NCI-H1105 (cell line): ENCODE measurements at places on chromosomes 7 and 10.

- no peak for DNase-seq
Measured at GRCh38 chr10:48491392-48492139, 113.3 kb downstream of the ARHGAP22 start.

DNA sequence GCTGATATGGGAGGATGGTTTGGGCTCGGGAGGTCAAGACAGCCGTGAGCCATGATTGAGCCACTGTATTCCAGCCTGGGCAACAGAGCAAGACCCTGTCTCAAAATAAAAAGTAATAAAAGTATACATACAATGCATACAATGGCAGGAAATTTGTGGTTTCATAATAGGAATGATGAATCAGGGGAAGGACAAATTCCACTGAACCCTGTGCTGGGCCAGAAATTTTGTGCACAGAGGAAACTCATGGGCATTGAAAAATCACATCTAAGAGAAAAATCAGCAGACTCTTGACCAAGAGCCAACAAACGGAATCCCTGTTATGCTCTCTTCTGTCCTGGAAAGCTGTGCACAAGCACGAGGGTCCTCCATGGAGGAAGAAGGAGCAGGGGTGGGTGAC, 35.1 kb downstream of the SEM1 start:
- DNase-seq: no peak

GRCh38 chr10:121811386-121811785, 116.4 kb downstream of the ATE1 start:
- DNase-seq: no peak

DNA sequence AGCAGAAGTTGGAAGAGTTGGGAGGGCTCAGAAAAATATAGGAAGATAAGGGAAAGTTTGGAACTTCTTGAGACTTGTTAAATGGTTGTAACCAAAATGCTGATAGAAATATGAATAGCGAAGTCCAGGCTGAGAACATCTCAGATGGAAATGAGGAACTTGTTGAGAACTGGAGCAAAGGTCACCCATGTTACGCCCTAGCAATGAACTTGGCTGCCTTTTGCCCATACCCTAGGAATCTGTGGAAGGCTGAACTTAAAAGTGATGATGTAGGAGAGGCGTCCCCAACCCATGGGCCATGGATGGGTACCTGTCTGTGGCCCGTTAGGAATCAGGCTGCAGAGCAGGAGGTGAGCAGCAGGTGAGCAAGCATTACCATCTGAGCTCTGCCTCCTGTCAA, 347.8 kb downstream of the ARL4A start:
- DNase-seq: no peak

- DNase-seq: no peak
Measured at GRCh38 chr10:21860718-21861117, 142.8 kb downstream of the DNAJC1 start.

DNA sequence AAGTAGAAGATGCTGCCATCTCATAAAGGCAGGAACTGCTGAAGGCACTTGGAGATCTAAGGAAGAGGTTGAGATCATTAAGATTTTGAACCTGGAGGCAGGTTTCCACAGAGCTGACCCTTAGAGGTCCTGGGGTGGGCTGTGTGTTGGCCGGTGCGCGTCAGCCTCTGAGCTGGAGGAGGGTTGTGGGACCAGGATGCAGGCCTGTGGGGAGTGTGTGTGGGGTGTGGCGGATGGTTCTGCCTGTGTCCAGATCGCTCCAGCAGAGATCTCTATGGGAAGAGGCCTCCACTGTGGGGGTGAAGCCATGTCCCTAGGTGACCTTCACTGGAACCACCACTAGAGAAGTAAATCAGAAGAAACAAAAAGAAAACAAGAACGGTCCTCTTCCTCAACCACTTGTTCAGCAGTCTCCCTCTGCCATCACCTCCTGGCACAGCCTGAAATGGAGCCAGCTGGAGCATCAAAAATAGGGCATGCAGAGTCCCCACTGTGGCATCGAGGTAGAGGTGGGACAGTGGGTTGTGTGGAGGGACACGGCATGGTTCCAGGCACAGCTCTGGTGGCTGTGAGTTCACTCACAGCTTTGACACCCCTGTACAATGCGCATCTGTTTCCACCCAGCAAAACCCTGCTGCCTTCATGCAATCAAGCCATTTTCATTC, 453.8 kb downstream of the TCERG1L start:
- DNase-seq: no peak

DNA sequence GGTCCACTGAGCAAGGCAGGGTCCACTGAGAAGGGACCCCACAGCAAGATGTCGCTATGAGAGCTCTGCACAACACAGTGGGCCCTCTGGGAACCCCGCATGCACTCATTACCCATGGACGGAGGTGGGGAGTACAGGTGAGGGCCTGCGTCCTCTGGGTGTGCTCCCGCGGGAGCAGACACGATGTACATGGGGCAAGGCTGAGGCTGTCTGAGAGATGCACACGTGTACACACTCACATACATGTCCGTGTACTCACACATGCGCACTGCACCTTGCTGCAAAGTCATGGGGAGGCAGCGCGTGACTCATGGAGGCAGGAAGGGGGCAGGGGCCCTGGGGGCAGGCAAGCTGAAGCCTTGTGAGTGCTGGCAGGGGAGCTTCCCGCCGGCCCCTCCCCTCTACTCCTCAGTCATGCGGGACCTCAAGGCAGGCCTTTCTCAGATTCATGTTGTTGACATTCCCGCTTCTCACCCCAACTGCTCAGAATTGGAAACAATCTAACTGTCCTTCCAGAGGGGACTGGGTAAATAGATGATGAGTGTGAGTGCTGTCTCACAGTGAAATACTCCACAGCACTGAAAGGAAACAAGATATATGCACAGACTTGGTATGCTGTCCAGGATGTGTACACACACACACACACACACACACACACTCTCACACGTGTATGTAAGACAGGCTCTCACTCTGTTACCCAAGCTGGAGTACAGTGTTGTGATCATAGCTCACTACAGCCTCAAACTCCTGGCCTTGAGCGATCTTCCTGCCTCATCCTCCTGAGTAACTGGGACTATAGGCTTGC, 40.0 kb downstream of the GOLGA7B start:
- no peak for DNase-seq

GRCh38 chr10:61272781-61273180, 180.4 kb downstream of the TMEM26 start:
- DNase-seq: no peak

GRCh38 chr10:11683529-11684320, 58.5 kb upstream of the ECHDC3 start:
- DNase-seq: no peak

DNA sequence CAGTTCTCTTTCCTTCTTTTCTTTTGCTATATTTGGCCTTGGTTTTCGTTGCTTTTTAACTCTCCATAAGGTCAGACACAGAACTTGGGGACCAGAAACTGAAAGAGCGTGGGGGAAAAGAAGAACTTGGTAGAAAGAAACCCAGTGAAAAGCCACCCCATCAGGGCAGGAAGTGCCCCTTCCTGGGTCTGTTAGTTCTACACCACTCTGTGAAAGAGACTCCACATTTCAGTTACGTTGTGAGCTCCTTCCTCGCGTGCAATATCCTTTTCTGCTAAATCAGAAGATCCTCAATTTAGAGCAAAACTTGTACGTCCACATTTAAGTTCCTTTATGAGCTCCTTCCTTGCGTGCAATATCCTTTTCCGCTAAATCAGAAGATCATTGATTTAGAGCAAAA, 220.6 kb upstream of the FOXK1 start:
- DNase-seq: no peak

- no peak for DNase-seq
Measured at GRCh38 chr7:72309476-72309875, 102.7 kb downstream of the CALN1 start.

DNA sequence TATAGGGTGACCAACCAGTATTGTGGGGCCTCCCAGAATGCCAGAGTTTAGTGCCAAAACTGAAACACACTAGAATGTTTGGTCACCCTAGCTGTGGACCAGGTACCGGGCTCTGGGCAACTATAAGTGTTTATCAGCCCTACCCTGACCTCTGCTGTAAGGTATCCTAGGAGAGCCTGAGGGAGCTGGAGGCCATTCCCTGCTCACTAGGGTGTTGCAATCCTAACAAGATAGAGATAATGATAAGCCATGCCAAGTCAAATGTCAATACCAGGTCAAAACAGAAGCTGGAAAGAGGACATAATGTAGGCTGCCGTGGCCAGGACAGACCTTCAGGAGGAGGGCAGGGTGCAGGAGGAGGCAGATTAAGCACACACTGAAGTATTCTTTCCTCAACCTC, 151.8 kb downstream of the KCNMA1 start:
- DNase-seq: no peak

GRCh38 chr7:135970682-135971365, 6.3 kb downstream of the MTPN start:
- no peak for DNase-seq

DNA sequence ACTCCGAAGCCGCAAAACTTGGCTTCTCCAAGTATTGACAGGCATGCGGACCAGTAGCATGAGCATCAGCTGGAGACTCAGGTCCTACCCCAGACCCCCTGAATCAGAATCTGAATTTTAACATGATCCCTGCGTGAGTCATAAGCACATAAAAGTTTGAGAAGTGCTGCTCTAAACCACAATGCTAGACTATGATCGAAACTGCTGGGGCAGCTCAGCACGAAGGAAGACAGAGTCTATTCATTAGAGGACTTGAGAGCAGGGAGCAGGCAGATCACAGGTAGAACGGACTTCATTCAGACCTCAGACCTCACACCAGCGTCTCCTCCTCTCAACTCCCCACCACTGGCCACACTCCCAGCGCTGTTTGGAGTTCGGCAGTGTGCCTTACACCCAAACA, 16.9 kb downstream of the CAMK2G start:
- DNase-seq: no peak

GRCh38 chr10:43427166-43427825, 9.6 kb upstream of the ZNF487 start:
- DNase-seq: no peak
